Stimulated activated CD4-positive, alpha-beta T cell treated with anti-CD3 and anti-CD28 coated beads, Interleukin-2, amount 100 ng/mL, for 4 hours (primary cell): ENCODE measurements at places on chromosomes 2 and 18.

DNA sequence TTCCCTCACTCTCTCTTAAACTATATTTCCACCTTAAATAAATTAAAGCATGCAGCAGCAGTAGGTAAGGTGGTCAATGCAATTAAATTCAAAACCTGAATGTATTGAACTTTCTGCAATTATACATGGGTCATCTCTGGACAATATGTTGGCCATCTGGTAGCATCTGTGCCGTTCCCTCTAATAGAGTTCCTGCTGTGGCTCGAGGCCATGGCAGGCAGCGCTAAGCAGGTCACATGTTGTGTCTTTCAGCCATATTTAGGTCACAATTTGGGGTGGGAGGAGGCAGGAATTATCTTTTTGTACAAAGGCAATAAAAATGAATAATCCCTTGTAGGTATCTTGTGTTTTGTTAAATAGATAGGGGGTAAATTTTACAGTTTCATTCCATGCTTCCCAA, 676.2 kb downstream of the ZEB2 start:
- no peak for DNase-seq

- DNase-seq = no peak
Measured at GRCh38 chr2:9247177-9247576, 40.6 kb downstream of the ASAP2 start.

DNA sequence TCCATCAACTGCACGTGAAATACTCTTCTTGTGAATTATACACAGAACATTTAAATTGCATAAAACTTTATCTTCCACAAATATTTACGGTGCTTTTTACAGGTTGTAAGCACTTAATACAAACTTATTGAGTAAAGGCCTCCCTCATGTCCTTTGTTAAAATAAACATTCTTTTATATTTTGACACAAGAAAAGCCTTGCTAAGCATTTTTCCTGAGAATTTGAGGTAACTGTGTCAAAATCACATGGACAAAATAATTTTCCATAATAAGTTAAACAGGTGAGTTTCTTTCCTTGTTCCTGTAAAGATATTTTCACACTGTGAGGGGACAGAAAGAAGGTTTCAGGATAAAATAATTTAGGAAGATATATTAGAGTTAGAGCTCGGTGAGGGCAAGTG, 1317.1 kb upstream of the ZEB2 start:
- no peak for DNase-seq

DNA sequence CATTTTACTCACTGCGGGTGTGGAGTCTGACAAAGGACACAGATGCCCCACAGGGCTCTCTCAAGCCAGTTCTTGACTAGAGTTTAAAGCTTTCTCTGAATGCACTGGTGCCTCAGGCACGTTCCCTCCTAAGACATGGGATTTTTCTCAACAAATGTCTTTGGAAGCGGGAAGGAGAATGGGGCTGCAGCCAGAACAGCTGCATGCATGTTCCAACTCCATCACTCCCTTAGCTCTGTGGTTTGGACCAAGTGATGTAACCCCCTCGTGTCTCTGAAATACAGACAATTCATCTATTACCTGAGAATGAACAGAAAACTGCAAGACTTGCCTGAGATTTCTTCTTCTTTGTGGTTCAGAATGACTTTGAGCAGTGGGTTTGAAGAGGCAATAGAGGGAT, 141.7 kb upstream of the SERPINE2 start:
- DNase-seq = no peak

DNA sequence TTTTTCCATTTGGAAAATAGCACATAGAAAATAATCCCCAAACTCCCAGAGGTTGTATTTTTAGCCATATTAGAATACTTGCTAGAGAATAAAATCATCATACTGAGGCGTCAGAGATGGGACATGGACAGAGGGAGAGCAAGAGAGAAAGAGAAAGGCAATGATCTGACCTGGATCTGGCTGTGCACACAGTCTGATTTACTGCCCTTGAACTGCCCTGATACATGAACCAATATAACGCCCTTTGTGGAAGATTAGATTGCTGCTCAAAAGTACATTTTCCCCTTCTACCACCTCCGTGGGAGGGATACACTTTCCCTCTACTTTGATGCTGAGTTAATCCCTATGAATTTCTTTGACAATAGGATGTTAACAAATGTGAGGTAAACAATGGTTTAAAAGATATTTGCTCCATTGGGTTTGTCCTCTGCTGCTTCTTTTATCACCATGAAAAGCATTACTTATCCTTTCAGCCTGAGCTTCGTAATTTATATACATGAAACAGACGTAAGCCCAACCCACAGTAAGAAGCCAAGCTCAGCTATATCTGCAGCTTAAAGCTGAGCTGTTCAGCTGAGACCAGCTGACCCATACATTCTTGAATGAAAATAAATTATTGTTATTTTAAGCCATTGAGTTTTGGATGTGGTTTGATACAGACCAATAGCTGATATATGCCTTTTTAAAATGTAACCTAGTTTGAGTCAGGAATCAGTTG, 1664.6 kb upstream of the CELF4 start:
- no peak for DNase-seq

GRCh38 chr2:131104487-131105155, 515 bp upstream of the PLEKHB2 start:
- peak; percentile 29 for DNase-seq

GRCh38 chr2:54839461-54840255, 116.2 kb downstream of the EML6 start:
- no peak for DNase-seq

DNA sequence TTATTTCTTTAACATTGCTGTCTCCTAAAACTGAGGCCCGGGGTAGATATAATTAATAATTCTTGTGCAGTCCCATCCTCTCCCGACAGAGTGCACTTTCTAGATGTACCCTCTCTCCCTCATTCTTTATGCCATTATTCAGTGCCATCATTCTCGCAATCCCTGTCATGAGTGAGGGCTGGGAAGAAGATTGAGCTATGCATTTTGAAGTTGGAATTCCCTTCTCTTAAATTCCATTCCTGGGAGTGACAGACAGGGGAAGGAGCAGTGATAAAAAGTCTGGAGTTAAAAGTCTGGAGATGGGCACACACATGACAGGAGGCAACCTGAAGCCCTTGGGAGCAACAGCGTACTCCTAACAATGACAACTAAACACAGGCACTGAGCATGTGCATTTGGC, 2.6 kb upstream of the KCNE4 start:
- no peak for DNase-seq

DNA sequence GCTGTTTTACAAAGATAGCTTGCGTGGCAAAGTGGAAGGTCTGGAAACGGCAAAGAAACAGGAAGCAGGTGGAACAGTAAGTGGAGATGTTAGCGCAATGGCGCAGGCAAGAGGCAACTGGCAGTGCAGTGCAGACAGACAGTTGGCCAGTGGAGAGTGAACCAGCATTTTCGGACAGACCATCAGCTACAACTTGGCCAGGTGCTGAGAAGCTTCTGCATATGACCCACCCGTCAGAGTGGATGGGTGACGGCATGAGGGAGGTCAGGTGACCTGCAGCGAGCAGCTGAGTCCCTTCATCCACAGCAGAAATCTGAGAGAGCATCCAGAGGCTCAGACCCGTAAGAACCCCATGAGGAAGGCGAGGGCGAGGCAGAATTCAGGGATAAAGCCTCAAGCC, 33.8 kb downstream of the NPC1 start:
- no peak for DNase-seq

DNA sequence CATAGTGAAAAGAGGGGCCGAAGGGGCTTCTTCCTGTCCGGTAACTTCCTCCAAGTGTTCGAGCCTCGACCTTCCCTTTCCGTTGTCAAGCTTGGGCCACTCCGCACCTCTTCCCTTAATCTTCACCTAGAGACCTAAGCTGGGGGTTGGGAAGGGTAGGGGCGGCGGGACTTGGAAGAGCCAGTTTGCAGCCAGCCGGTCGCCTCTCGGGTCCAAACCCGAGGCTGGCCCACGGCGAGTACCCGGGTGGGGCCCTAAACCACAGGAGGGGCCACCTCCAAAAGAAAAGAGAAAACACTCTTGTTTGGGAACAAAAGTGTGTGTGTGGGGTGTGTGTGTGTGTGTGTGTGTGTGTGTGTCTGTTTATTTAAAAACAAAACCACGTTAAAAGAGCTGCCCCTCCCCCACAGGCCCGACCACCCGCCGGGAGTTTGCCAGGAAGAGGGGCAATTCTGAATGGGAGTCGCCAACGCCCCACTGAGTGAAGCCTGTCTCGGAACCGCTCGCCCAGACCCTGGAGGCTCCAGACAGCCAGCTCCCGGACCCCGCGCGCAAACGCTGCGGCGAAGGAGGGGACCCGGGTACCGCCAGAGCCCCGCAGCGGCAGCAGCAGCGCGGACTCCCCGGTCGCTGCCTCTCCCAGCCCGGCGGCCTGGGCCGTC, 488 bp upstream of the RHOB start:
- DNase-seq = no peak

- no peak for DNase-seq
Measured at GRCh38 chr2:140695155-140695554, 1435.7 kb downstream of the LRP1B start.

GRCh38 chr2:192017844-192018243, 171.0 kb upstream of the CAVIN2 start:
- no peak for DNase-seq

DNA sequence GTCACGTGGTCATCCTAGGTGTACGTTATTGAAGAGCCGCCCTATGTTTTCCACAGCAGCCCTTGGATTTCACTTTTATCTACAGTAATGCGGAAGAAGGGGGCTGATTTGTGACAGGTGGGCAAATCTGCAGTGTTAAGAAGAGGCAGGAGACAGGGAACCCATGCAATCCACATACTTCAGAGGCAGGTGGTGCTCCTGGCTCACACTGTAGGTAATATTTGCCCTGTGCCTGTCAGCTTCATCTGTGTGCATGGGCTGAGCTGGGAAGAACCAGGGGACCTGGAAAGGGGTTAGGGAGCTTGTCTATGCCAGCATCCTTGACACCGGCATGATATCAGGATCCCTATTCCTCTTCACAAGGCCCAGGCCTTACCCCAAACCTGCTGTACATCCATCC, 183.9 kb downstream of the SH3RF3 start:
- no peak for DNase-seq

DNA sequence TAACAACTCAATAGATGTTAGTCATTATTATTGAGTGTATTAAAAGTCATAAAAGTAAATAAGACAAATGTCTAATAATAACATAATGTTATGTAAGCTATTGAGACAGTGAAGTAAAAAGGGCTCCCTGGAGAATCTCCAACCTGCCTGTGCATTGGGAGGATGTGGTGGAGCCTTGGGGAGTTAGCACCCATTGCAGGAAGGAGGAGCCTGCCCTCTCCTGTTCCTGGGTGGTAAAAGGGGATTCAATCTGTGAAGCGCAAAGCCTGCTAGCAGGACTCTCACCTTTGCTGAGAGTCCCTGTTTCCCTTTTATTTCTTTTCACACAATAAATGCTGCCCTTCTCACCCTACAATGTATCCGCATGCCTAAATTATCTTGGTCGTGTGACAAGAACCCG, 206.1 kb downstream of the RAB3GAP1 start:
- DNase-seq = no peak

DNA sequence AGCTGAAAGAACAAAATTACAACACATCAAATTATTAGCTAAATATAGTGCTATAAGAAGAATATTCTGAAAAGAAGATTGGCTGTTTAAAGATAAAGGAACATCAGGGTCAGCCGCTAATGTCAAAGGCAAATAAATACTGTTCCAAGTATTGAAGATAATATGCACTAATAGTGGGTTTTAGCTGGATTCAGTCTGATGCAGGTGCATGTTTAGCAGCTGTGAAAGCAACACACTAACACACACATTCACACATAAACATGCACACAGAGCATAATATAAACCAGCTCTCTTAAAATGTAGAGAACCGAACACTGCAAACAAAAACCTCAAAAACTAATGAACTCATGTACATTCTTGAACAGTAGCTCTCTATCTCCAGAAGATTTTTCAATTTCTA, 634.6 kb downstream of the ERBB4 start:
- DNase-seq = no peak

DNA sequence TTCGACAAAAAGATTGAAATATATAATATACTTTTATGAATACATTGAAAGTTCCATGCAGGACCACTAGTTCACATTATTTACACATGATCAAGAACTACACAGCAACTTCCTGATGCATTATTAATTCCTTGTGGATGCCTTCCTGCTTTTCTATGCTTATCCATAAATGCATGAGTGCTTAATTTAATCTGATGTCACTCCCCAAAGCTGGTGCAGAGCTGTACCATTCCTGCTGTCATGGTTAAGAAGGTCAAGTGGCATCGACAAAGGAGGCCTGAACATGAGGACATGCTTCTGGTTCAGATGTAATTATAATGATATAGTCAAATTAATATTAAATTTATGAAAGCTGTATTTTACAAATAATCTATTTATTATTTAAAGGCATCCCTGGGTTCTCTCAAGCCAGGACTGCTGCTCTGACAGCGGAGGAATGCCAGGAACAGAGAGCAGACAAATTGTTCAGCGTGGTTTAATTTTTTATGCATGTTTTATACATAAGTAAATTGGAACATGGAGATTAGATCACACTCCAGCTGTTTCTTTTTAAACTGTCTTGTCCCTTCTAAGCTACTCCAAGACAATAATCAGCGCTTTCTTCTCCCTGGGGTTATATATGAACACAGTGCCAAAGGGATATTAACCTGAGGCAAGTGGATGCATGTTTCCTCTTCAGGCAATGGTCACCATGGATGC, 307.3 kb upstream of the CNTNAP5 start:
- DNase-seq = no peak

DNA sequence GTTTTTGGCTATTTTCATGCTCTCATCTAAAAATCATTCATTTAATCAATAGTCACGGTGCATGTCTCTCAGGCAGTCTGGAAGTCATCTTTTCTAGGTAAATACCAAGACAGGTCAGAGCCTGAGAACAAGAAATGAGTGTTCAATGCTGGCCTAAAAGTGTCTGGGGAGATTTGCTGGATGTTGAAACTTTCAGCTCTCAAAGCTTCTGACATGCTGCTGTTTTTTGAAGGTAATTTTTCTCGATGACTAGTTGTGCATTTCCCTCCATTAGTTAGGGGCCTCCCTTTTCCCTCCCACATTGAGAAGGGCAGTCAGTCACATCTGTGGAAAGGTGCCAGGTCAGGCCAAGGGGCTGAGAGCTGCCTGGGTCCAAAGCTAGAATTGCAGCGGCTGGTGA, 115.6 kb downstream of the LPIN1 start:
- no peak for DNase-seq

- no peak for DNase-seq
Measured at GRCh38 chr2:61677306-61677705, 139.2 kb upstream of the XPO1 start.

DNA sequence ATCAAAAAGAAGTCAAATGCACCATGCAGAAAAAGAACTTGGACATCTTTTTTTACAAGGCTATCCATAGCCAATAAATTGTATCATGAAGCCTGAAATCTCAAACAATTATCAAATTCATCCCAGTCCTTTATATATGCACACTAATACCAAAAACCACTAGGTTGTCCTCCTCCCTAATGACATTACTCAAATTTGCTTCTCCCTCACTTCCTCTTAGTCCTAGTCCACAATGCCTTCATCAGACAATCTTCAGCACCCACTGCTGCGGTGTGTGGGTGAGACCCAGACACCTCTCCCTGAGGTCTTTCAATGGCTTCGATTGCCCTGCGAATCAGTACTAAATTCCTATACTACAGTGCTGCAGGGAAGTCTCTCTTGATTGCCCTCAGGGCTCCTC, 58.1 kb downstream of the CLASP1 start:
- no peak for DNase-seq

- DNase-seq = no peak
Measured at GRCh38 chr2:222043897-222044296, 254.9 kb downstream of the PAX3 start.

GRCh38 chr2:215967590-215968378, 45.6 kb downstream of the MREG start:
- no peak for DNase-seq

- DNase-seq = no peak
Measured at GRCh38 chr2:201980946-201981345, 52.7 kb upstream of the FZD7 start.

GRCh38 chr2:111687911-111688310, 196.1 kb downstream of the ANAPC1 start:
- no peak for DNase-seq
